ENCODE measurements at places on chromosomes 12 and 14. TPM values are rescaled to one million over a fixed set of nuclear protein-coding genes. Genes with fewer than 3 reads are reported as not detected.

CCDC92 gene
- 46.8 TPM for total RNA-seq

NPC2 gene
- 355 TPM for total RNA-seq

CCDC177 gene
- total RNA-seq: not detected

GPR68 gene
- 4.1 TPM for total RNA-seq

SLCO1B1 gene
- not detected for total RNA-seq

GPR84 gene
- total RNA-seq: not detected

VPS37B gene
- 28.4 TPM for total RNA-seq
